ENCODE measurements at places on chromosomes 3 and 15.
A peak's percentile ranks its signal among the peaks of the same experiment; 100 is the strongest.

GRCh38 chr3:141793476-141794260 lies 30.5 kb downstream of the GRK7 start:
- DNase-seq: no peak

GRCh38 chr3:49492969-49493368 lies 22.9 kb downstream of the DAG1 start:
- DNase-seq: no peak

DNA sequence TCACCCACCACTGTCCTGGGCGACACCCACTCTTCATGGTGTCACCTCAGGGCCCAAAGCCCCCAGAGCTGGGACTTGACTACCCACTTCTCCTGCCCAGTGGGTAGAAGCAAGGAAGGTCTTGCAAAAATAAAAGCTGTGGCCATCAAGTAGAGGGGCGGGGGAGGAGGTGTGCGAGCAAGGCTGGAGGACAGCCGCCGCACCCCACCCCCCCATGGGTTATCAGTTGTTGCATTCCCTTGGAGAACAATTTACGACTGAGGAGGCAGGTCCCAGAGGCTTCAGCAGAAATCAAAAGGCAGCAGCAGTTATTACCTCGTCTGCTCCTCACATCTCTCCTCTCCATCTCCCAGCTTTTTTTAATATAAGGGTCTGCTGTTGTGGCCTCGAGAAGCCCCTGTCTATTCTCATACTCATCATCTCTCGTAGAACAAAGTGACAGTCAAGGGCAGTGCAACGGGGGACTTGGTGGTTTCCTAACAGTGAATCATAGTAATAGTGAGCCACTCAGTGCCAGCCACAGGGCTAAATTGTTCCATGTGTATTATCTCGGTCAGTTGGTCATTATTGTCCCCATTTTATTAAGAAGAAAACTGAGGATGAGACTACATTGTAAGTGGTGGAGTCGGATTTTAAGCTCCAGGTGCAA lies 116.4 kb downstream of the PDCD6IP start:
- no peak for DNase-seq

GRCh38 chr3:29683018-29683993 lies 402.4 kb downstream of the RBMS3 start:
- DNase-seq: no peak

DNA sequence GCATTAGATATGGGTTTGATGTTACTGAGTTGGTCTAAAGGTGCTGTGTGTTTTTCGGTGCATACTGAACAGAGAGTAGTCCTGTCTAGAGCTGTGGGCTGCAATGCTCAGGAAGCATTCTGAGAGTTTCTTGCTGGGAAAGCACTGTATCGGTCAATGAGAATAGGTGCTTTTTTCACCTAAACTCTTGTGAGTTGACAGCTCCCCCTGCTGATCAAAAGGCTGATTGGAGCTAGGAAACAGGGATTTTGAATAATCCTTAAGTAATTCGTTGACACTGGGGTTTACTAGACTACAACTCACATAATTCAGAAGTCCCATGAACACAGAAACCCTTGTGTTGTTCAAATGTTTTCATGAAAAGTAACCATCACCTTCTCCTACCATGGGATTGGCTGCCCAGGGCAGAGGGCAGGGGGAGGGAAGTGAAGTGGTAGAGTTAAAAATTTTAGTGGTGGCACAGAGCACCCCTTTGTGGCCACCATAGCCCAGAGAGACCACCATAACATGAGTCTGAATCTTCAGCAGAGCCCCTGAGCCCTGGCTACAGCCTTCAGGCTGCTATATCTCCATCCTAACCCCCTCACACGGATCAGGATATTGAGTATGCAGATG lies 13.0 kb upstream of the MANF start:
- no peak for DNase-seq

GRCh38 chr3:40170395-40170794 lies 139.1 kb upstream of the EIF1B start:
- DNase-seq: no peak

DNA sequence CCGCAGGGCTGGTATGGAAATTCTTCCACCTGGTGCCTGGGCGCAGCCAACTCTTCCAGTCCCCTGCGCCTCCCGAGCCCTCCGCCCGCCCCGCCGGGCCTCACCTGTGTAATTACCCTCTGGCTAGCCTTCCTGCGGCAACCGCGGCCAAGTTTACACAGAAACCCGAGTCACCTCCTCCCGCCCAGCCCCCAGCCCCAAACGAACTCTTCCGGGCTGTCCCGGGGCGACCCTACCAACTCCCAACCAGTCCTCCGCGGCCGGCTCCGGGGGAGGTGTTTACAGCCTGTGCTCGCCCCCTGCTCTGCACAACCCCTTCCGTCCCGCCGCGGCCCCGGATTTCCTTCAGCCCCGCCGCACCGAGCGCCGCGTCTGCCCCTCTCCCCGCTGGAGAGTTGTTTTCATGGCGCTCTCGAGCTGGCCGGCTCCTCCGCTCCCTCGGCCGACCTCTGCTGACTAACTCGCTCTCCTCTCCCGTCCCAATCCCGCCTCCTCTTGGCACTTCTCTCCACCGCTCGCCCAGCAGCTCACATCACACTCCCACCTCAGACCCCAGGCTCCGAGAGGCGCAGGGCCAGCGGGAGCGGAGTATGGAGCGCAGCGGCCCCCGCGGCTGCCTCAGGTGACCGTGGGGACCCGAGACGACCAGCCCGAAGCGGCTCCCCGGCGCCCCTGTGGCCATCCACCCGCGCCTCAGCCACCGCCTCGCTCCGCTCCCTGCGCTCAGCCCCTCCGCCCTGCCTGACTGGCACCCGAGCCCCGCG lies 538 bp downstream of the ATOSA start:
- peak; percentile 87 for DNase-seq

- DNase-seq: no peak
Measured at GRCh38 chr3:21526461-21526860, 224.5 kb downstream of the ZNF385D start.

GRCh38 chr3:188421836-188422540 lies 268.0 kb downstream of the LPP start:
- no peak for DNase-seq

DNA sequence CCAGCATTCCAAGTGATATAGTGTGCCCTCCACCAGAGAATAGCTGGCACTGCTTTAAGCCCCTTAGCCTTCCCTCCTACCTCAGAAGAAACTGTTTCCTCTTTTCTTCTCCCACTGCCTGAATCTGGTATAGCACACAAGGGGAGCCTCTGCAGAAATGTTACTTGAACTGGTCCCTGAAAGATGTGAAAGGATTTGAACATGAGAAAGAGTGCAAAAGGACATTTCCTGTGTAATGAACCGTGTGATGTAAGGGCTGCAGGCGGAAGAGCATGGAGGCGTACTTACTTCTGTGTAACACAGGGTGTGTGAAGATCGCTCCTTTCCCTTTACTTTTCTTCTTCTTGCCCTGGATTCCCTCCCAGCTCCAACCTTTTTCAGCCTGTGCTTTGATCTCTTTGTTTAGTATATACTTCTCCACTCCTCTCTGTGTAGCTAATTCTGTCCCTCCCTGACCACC lies 8.4 kb downstream of the TMOD3 start:
- no peak for DNase-seq

DNA sequence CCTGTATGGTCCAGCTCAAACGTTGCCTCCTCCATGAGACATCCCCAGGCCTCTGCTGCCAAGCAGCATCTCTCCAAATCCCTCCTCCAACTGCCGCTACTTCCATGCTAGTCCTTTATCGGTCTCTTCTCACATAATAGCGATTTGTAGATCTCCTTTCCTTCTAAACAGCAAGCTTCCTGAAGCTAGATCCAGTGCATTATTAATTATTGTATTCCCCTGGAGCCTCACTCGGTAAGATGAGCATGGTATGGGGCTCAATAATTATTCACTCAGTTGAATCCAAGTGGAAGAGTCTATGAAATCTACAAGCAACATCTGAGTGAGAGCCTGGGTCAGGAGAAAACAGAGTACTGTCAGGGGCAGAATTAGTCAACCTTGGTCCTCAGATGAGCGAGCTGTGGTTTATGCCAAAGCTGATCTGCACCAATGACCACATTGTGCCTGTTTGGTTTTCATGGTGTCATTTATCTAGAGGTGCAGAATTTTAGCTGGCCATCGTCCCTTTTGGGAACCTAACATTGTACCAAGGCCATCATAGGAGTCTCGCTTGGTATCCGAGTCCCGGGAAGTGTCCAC lies 93.8 kb upstream of the UBE2E1 start:
- DNase-seq: no peak

DNA sequence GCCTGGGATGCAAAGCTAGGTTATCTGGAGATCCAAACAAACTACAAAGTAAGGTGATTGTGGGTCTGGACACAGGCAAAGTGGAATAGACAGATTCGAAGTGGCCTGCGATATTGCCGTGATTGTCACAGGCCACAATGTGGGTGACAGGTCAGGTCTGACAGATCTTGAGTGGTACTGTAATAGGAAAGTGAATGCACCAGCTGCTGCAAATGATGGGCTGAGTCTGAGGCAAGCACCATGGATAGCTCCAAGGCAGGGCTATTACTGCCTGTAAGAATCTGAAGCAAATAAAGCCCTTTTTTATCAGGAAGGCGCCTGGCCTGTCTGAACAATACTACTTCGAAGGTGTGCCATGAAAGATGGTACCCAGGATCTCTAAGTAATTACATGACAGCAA lies 10.0 kb downstream of the ARMC8 start:
- no peak for DNase-seq

DNA sequence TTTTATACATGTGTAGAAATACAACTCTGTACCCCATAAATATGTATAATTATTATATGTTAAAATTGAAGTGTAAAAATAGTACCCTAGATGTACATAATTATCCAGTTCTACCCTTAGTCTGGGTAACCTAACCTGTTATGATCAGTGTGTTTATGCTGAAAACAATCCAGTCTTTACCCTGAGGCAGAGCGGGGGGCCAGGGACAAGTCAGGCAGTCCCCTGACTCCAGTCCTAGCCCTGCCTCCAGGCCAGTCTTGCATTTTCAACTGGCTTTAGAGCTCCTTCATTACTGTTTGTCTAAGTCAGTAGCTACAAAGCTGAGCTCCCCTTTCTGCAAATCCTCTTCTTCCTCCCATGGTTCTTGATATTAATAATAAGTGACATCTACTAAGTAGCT lies 3.1 kb downstream of the MESD start:
- DNase-seq: no peak

DNA sequence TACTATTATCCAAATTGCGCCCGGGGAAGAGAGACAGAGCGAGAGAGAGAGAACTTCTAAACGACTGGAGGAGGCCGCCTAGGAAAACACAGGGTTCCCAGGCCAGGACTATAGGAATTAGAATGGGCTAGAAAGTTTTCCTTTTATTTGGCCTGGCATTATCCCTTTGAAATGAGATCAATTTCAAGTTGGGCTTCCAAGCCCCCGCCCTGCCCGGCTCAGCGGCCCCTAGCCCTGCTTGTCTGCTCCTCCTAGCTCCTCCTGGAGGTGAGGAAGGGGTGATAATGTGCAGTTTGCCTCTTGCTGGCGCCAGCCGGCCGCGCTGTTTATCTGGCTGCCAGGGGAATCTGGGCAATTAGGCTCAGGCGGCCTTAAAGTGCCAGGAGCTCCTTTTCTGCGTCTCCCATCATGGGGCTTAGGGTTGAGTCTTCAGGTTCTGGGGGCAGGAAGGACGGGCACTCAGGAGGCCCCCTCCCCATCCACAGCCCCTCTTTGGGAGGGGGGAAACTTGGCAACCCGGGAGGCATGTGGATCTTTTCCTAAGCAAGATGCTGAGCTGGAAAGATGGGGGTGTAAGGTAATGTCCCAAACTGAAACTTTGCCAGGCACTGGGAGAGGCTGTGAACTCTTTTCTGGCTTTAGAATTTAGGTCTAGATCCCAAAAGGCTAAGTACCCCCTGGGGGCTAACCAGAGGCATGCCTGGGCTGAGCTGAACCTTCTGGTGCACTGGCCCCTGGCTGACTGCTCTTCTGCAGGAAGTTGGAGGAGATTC lies 5.5 kb downstream of the SMAD6 start:
- DNase-seq: peak; percentile 72

GRCh38 chr3:189355481-189356201 lies 183.9 kb downstream of the TPRG1 start:
- DNase-seq: no peak

DNA sequence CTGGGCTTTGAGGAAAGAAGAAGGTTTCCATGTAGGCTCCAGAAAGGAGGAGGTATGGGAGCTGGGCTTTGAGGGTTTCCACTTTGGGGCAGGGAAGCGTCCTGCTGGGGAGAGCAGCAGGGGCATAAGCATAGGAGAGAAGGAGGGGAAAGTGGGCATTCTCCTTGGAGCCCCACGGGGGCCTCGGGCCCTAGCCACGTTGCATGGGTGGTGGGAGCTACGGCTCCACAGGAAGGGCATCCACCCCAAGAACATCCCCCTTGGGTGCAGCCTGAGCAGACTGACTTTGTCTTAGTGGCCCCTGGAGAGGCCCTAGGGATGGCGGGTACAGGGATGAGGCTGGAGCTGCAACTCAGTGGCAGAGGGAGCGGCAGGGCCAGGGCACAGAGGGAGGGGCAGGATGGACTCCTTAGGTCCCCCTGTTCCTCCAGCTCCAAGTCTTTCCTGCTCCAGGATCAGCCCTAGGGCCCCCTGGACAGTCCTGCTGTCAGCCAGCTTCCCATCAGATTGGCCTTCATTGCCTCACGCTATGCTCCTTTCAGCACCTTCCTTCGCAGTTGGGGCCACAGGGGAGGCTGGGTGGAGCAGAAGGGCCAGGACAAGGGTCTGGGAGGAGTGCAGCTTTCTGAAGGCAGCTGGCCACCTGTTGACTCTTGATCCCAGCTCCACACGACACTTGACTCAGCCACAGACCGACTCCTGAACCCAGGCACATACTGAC lies 22.9 kb downstream of the PRR20G start:
- DNase-seq: no peak

DNA sequence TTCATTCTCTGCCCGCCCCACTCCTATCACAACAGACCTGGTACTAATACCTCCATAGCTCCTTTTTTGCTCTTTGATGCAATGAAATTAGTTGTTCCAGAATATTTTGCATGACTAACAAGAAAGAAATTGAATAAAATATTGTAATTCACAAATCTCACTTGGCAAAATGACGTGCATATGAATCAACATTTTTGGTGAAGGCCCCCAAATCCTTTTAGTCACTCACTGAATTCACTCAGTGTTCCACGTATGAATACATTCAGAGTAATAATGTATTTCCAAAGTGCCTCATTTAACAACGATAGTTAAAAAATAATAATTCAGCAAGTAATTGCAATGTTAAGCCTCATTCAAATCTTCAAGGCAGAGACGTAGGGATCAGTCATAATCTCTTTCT lies 148.6 kb upstream of the STRIT1 start:
- no peak for DNase-seq

DNA sequence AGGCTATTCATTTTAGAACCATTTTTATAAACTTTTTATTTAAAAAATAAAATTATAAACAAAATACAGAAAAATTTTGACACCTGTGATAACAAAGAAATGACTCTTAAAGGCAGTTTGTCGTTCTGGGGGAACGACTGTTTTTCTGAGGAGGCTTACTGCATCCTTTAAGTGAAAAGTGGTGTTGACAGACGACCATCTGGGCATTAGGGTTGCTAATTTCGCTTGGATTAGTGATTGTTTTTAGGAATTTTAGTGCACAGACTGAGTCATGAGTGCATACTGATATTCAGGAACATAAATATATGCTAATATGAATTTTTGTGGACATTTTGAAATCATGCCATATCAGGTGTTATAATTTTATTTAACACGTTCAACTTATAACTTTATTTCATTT lies 28.5 kb downstream of the OSTN start:
- DNase-seq: no peak

DNA sequence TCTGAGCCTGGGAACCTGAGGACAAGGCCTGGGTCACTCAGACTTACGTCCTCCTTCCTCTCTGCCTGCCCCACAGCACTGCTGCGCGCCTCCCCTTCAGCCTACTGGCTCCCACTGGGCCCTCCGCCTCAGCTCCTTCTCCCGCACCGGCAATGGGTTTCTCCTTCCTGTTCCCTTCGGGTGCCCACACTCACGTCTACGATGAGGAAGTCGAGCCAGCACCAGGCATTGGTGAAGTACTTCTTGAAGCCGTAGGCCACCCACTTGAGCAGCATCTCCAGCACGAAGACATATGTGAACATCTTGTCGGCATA lies 70.0 kb downstream of the EXOG start:
- peak; percentile 52 for DNase-seq

Data from upper lobe of right lung (tissue), 1 donor.